ENCODE measurements at places on chromosomes 4 and X.

- no peak for DNase-seq
These were observed 737 bp downstream of the FGF2 start for GRCh38 chr4:122827258-122827878.

DNA sequence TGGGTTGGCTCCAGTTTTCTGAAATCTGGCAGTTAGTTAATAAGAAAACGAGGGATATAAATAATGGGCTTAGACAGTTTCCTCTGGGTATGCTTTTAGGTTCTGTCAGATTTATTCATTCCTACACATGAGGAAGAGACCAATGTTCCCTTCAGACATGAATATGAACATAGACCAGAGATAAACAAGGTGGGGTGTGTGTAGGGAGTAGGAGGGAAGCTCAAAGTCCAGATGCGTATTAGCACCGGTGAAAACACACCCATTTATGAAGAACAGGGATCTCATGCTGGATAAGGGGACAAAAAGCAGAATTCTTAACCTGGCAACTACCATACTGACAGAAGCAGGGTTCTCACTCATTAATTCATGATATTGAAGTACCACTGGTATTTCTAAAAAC, 223.0 kb downstream of the SOWAHB start:
- DNase-seq: no peak

GRCh38 chr4:105061731-105062130, 84.9 kb upstream of the TET2 start:
- DNase-seq: no peak

DNA sequence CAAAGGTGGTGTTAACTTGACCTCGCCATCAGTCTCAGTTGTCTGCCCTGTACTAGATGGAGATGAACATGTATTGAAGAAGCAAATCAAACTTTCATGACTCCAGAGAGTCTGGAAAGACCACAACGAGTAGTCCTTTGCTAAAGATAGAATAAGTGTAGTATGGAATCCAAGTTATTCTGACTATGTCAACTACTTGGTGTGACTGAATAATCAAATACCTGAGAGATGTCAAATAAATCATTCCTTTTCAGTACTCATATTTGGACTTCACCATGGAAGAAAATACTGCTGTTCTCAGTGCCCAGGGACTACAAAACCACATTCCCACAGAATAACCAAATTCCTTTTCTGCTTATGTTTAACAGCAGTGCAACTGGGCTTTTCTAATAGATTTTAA, 161.2 kb upstream of the SPRY1 start:
- DNase-seq: no peak

DNA sequence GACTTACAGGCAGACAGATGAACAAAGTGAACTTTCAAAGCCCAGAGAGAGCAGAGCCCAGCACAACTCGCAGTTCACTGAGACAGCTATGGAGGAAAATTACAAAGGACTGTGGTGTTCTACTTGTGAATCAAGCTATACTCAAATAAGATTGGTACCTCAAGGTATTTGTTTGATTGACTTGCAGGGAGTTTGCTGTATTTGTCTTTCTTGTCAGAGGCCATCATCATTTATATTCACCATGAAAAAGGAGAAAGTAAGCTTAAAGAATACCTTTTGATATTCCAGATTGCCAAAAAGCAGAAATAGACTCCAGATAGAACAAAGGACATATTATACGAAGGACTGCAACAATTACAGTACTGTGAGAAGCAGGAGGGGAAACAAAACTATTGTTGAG, 1047.9 kb downstream of the RPA4 start:
- DNase-seq: no peak

- DNase-seq: no peak
These were observed 3.3 kb downstream of the HTT start for GRCh38 chr4:3077796-3078195.

DNA sequence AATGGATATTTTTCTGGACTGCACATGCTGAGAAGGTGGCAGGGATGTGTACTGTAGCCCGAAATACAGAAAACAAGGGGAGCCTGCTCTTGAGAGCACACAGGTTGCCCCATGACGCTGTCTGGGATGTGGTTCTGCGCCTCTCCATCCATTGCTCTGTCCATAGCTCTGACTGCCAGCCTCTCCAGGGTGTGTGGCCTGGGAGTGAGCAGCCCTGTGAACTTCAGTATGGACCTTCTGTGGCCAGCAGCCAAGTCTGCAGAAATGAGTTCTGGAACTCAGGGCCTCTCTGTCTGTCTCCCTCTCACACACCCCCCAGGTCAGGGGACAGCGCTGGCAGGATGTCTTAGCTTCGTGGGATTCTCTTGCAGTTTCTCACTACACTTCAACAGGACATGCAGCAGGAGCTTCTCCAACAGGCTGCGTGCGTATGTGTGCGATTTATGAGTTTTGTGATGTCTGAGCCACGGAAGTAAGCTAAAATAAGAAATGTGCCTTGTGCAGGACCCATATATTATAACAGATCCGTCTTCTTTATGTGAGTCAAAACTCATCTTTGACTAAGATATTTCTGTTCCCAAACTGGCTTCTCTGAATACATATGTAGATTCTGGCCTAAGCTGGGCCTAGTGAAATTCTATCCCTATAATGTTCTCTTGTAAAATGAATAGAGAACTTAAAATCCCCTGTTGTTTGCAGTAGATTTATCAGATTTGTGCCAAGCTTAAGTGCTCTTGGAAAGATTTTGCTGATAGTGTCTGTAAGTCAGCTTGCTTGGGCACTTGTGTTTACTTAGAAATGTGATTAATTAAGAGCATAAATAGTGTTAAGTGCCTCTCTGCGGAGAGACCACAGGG, 40.0 kb downstream of the PROM1 start:
- DNase-seq: no peak

GRCh38 chr4:103645991-103646390, 73.8 kb downstream of the TACR3 start:
- no peak for DNase-seq

DNA sequence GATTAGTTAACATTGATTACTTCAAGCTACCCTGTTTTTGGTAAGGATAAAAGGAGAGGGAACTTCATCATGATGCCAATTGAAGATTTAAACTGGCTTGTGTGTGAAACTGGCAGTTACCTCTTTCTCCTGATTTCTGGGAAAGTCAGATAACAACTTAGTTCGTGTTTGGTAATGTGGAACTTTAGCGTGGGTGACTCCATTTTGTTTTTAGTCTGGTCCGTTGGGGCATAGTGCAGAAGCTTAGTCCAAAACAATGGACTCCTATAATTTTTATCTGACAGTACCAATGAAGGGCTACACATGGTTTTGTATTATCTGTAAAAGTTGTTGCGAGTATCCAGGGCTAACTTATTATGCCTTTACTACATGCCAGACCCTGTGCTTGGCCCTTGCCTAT, 294.9 kb downstream of the GUCY2F start:
- DNase-seq: no peak

DNA sequence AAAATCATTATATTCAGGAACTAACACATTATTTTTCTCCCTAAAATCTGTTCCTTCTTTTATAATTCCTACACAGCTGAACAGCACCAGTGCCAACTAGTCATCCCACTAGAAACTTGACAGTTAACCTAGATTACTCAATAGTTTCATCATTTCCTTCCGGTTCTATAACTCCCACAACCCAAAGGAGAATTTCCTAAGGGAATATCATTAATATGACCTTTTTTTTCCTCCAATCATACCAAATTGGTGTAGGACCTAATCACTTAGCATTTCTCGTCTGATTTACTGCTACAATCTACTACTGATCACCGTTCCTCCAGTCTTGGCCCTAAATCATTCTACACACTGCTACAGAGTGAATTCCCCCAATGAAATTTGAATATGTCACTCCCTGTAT, 45.9 kb downstream of the WDFY3 start:
- no peak for DNase-seq

DNA sequence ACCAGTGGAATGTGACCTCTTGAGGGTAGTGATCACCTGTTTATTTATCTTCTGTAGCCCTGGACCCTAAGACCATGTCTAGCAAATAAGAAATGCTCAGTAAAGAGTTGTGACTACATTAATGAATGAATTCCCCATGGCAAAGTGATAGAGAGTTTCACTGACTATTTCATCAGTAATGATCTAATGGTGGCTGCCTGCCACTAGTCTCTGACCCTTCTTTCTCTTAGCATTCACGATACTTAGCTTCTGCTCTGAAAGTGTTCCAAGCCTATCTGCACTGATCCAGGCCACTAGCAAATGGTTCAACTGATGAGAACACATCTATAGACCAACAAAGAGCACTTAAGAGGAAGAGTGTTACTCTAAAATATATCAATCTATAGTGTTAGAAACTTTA, 50.0 kb upstream of the RASGEF1B start:
- no peak for DNase-seq

- DNase-seq: no peak
These were observed 178.5 kb downstream of the SHOX start for GRCh38 chrX:809081-809480.

- DNase-seq: no peak
These were observed 42.8 kb downstream of the HTT-AS start for GRCh38 chr4:3031357-3032082.

GRCh38 chr4:37549041-37549440, 137.1 kb downstream of the RELL1 start:
- DNase-seq: no peak

DNA sequence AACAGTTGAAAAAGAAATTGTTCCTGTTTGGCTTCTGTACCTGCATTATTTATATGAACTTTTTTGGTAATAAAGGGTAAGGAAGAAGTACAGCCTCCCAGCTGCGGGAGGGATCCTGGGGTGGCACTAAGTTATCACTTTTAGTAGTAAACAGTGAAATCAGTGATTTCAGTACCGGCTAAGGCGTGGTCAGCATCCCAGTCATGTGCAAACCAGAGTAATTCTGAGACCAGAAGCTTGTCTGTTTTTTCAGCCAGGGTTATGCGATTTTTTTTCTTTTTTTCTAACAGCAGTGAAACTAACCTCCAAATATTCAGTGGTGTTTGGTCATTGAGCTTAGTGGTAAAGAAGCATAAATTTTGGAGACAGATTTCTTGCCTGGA, 3.3 kb downstream of the EGF start:
- DNase-seq: no peak

- no peak for DNase-seq
These were observed 51.7 kb upstream of the AP1S2 start for GRCh38 chrX:15906041-15906943.

- no peak for DNase-seq
These were observed 228.9 kb upstream of the TTC29 start for GRCh38 chr4:147174591-147174990.

GRCh38 chrX:150429594-150429993, 66.5 kb downstream of the MAMLD1 start:
- no peak for DNase-seq

DNA sequence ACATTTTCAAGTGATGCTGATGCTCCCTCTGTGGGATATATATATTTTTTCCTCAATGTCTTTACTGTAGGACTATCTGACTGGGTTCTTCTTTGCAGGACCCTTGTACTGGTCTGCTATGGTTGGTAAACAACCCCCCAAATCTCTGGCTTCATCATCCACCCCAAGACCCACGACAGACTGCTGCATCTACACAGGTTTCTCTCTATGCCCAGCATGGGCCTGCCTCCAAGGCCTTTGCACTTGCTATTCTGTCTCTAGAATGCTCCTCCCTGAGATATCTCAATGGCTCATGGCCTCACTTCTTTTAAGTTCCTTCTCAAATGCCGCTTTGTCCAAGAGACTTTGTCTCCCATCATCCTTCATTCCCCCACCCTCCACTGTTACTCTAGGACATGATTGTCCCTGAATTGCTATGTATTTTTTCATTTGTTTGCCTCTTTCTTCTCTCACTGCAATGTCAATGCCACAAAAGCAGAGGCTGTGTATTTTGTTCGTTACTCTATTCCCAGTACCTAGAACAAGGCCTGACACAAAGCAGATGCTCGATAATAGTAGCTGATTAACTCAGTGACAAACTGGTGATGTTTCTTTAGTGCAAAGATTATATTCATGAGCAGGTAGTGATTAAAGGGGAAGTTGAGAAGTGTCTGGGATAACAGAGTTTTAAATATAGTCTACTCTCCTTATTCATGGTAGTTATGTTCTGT, 6.6 kb downstream of the EVC start:
- DNase-seq: no peak

- no peak for DNase-seq
These were observed 38.8 kb downstream of the GAB1 start for GRCh38 chr4:143375326-143376073.

- DNase-seq: no peak
These were observed 56.3 kb upstream of the NAP1L5 start for GRCh38 chr4:88753658-88754571.
